NCI-H1417 treated with DMSO at 0.1 percent for 48 hours (cell line): ENCODE measurements at places on chromosomes 1 and 21.

DNA sequence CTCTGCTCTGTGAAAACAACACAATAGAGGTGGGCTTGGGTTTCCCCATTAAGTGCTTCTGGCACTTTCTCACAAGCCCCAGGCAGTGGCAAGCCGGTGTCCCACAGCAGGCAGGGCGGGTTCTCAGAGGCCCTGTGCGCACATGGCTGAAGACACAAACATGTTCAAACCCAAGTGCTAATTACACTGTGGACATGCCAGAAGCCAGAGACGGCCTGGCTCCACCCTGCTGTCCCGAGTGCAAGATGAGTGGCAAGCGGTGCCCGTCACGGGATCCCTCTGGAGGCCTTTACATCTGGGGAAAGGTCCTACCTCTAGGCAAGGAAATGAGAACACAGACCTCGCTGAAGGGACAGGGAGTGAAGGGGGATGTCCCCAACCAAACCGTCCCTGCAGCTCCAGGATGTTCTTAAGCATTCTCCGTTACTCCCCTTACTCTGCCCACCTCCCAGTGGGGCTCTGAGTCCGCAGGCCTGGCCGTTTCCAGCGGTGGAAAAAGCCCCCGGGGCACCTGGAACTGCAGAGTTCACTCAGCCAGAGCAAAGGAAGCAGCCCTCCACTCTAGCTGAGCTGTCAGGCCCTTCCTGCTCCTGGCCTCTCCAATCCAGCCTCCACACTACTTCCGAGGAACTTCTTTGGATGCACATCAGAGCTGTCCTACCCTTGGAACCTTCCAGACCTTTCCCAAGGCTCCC lies 57.4 kb downstream of the SLC66A1 start:
- DNase-seq, result no peak

DNA sequence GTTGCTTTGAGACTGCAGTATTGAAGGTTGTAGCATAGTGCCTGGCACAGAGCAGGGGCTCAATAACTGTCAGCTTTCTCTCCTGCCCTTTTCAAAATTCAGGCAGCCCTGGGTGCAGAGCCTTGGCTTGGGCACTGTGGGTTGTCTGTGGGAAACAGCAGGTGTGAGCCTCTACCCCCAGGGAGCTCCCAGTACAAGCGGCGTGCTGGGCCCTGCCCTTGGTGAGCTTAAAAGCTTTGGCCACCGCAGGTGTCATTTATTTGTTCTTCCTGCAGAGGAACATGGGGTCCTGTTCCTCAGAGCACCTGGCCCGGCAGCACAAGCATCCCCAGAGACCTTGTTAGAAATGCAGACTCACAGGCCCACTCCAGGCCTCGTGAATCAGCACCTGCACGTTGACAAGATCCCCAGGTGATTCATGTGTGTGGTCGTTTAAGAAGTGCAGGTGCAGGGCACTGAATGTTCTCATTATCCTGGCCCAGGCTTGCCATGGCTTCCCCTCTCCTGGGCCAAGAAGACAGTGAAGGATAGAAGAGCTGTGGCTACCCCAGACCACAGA lies 29.9 kb upstream of the IGSF21 start:
- no peak for DNase-seq

DNA sequence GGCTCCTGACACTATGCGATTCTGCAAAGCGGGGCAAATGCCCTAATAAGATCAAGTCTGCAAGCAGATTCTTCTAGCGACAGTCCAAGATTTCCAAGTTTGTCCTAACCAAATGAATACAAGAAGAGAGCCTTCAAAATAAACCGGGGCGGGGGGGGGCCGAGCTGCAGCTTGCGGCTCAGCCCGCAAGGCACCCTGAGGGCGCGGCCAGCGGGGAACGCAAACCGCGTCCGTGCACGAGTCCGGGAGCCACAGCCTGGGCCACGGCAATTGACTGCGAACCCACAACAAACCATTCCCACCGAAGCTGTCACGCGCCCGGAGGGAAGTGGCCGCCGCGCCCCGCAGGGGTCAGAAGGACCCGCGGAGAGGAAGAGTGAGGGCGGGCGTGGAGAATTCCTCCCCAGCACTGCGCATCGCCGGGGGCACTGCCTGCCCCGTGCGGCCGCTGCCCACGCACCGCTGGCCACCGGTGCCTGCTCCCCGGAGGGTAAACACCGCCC lies 687 bp downstream of the TGFBR3 start:
- no peak for DNase-seq

GRCh38 chr1:8674481-8674880 lies 143.0 kb downstream of the RERE start:
- DNase-seq, result no peak

- DNase-seq, result no peak
Measured at GRCh38 chr1:2868571-2869195, 67.2 kb upstream of the TTC34 start.

DNA sequence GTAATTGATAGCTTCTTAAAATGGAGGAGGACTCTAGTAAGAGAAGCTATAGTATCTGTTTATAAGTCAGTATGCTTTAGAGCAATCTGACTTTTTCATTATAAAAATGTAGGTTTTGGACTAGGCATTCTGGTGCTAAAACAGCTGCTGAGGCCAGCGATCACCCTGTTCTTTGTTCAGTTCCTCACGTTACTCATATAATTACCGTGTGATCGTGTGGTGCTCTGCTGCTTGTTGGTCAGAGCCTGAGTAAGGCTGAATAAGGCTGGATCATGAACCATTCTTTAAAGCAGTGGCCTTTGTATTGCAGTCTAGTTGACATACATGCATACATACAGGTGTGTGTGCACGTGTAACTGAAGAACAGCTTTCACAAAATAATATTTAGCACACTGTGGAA lies 25.2 kb downstream of the CDC42 start:
- DNase-seq, result no peak

GRCh38 chr1:3495776-3496745 lies 41.6 kb downstream of the ARHGEF16 start:
- no peak for DNase-seq
